H1 (cell line): ENCODE measurements at places on chromosomes 6 and 20.

DNA sequence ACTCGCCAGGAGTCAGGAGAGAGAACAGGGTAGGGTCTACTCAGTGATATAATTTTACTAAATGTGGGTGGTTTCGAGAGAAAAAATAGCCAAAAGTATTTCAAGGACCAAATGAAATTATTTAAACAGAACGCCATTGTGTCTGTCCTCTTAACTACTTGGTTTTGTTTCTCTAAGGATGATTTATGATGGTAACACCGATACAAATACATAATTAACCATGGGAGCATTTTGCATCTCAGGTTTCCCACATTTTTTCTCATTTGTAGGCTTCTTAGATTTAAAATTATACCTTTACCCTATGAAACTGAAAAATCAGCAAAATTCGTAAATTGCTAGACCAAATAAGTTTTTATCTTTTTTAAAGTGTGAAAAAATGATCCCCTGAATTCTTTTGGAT lies 188.2 kb downstream of the ZFP64 start:
- no peak for DNase-seq

GRCh38 chr6:82711971-82712370 lies 348.4 kb downstream of the TPBG start:
- DNase-seq = no peak

- no peak for DNase-seq
These were observed 23.5 kb upstream of the RNF24 start for GRCh38 chr20:4038676-4039370.

GRCh38 chr20:40890635-40891034 lies 138.0 kb upstream of the TOP1 start:
- no peak for DNase-seq

DNA sequence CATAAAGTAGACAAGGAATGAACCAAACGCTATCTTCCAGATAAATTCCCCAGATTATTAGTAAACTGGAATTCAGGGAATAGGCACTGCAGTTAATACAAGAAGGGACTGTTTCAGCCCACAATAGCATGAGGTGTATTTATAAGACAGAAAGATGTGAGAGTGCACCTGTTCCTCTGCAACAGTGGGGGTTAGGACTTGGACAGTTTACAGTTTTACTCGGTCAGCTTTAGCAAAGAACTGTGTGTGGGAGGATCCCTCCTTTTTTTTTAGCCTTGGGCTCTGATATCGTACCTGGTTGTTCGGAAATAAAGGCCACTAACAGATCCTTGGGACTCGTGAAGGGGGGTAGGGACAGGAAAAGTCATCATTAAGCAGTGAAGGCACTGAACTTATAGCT lies 2.0 kb upstream of the MYLIP start:
- no peak for DNase-seq

GRCh38 chr20:50861012-50861411 lies 66.2 kb downstream of the BCAS4 start:
- no peak for DNase-seq

DNA sequence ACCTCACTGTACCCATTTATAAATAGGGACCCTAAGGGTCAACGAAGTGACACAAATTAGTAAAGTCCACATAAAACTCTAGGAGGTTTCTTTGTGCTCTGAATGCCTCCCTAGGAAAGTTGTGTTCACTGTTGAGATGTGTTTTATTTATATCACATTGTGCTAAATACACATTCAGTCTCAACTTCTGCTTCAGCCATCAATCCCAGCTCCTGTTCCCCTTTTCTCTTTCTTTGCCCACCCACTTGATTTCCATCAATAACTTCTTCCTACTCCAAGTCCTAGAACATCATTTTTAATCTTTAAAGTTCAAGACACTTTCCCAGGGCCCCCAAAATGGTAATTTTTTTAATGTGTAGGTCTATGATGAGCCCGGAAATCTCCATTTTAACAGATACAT lies 208.3 kb upstream of the RAB32 start:
- no peak for DNase-seq

GRCh38 chr20:1696521-1697209 lies 39.1 kb upstream of the SIRPG start:
- DNase-seq = no peak

DNA sequence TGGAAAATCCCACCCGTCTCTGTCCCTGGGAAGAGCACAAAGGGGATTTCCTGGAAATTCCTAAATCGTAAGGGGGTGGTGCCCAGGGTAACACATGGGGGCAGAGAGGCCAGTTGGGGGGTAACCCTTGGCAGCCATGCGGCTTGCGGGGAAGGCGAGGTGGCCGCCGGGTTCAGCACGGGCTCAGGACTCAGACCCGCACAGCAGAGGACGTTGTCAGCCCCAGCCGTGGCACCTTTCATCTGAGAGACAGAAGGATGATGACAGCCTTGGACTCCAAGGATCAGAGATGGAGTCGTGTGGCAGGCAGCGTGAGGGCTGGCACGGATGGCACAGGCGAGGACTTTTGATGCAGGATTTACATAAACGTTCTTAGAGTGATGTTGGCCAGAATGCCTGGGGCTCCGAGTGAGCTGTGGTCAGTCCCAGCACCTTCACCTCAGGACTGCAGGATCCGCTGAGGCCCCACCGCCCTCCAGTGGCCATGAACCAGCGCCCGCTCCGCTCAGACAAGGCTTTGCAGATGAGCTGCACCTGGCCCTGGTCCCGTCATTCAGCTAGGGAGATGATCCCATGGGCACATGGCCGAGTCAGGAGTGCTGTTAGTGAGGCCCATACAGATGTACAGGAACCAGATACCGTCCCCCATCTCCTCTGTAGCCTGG lies 190.3 kb downstream of the TAF4 start:
- DNase-seq = no peak

DNA sequence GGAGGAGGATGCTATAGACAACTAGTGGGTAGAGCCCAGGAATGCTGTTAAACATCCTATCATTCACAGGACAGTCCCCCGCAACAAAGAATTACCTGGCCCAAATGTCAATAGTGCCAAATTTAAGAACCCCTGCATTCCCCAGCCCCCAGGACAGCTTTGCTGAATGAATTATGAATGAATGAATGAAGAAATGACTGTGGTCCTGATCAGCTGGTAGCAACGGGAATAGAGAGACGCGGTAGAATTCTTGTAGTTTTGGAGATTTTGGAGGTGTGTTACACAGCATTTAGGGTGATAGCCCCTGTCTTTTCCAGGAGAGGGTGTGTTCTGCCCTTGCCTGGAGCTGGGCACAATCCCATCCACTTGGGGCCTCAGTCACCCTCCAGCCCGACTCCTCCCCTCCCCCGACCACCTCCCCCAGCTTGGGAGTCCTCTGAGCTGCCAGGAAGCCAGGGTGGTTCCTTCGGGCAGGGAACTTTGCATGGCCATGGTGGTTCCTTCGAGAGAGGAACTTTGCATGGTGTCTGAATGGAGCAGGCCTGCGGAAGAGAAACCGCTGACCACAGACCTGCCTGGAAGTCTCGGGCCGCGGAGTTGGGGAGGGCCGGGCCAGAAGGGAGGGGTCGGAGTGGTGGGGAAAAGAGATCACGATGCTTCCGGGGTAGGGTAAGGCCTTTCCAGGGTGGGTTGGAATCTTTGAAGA lies 1.0 kb upstream of the HCK start:
- no peak for DNase-seq

- DNase-seq = no peak
These were observed 1.9 kb upstream of the MYLK4 start for GRCh38 chr6:2752477-2753109.

DNA sequence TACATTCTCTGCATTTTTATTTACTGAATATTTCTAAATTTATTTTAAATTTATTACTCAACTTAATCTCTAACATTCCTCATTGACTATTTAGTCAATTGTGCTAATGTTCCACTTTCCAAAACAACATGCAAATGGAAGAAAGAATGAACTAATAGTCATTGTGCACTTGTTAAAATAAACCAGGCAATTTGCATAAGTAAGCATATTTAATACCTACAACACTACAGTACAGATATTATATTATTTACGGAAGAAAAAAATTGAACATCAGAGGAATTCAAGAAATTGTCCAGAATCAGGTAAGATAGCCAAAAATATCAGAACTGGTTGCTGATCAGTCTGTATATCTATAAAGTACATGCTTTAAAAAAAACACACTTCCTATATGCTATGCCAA lies 320.5 kb downstream of the CENPW start:
- DNase-seq = no peak

- DNase-seq = no peak
These were observed 4.0 kb downstream of the LRRC73 start for GRCh38 chr6:43506171-43506570.

- no peak for DNase-seq
These were observed 61.6 kb downstream of the SNAP25 start for GRCh38 chr20:10280018-10280908.

- DNase-seq = no peak
These were observed 3.9 kb downstream of the FABP7 start for GRCh38 chr6:122783401-122783800.

- DNase-seq = no peak
These were observed 5.0 kb downstream of the BRD2 start for GRCh38 chr6:32973144-32974015.

DNA sequence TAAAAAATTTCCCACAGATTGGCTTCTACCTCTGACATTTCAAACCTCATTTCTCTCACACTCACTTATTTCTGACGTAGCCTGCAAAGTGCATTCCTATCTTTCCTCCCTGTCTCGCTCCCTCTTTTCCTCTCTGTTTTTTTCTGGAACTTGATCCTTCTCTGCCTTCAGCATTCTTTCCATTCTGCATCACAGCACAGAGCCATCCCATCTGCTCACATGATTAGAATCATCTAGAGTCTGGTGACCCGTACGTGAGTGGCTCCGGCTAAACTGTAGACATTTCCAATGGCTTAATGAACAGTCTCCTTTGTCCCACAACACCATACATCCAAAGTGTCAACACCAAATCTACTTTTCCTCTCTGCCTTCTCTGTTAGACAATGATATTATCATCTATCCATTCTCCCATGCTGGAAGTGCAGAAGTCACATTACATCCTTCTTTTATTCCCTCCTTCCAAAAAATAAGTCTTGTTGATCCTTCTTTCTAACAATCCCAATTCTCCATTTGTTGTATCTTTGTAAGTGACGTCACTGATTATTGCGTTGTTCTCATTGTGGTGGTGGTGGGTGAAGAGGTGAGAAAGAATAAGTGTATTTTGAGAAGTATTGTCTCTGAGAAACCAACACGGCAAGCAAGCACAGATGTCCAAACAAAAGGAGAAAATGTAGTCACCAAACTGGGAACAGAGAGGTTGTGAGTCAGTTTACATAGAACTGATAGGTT lies 41.6 kb downstream of the OPRM1 start:
- DNase-seq = no peak

DNA sequence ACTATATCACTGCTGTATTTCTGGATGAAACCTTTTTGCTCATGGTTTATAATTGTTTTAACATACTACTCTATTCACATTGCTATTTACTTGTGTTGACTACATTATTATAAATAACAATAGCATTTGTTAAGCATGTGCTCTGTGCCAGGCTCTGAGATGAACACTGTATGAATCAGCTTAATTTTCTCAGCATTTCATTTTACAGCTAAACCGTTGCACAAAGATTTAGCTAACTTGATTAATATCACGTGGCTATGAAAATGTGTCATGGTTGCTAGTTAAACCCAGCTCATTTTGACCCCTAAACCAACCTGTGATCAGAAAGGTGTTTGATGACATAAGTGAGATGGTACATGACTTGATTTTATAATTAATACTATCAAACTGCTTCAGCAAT lies 77.5 kb downstream of the NCOA7 start:
- no peak for DNase-seq

DNA sequence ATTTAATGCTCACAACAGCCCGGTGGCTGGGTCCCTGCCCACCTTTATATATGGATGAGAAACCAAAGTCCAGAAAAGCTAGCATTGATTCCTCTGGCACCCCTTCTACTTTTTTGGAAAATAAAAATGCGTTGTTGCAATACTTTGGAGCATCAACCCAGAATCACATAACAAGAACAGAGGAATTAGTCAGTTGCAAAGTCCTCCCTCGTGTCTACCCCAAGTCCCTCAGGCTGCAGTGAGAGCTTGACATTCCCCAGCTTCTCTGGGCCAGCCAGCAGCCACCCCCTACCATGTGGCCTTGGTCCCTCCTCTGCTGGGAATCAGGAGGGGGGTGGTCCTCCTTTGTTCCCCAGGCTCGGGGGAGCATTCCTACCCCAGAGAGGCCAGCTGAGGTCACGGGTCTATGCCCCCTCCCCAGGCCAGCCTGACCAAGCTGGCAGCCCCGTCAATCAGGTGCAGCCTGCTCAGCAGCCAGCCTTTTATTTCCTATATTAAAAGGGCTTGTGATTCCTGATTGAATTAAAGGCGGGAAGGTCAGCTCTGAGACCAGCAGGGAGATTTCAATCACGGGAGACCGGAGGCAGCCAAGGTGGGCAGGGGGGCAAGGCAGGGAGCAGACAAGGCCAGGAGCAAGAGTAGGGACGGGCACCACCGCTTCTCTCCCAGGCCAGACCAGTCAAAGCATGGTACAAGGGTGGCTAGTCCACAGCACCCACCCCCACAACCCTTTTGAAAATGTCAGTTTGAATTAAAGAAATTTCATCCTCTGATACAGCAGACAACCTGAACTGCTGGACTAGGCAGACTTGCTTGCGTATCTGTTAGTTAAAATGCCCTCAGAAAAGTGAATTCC lies 158.9 kb downstream of the MRPL14 start:
- DNase-seq = no peak

GRCh38 chr6:128208078-128208477 lies 307.2 kb upstream of the THEMIS start:
- DNase-seq = no peak

- no peak for DNase-seq
These were observed 466.1 kb downstream of the BTBD3 start for GRCh38 chr20:12383821-12384220.

GRCh38 chr6:99833034-99833433 lies 161.0 kb downstream of the MCHR2 start:
- DNase-seq = no peak

DNA sequence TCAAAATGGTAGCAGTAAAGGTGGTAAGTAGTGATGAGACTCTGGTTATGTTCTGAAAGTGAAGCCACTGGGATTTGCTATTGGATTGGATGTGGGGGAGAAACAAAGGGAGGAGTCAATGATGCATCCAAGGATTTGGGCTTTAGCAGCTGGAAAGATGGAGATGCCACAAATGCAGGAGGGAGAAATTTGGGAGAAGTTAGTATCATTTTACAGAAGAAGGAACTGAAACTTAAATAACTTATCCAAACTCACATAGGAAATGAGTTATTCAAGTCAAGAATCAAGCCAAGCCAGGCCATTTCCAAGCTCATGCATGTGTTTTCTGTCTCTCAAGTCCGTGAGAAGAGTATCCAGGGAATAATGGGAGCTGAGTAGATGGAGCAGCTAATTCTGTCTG lies 155.1 kb upstream of the TNFAIP3 start:
- DNase-seq = no peak
